ENCODE measurements at places on chromosomes 1 and 21.

GRCh38 chr1:190849346-190849745 is 371.7 kb upstream of the BRINP3 start:
- DNase-seq: no peak

- no peak for DNase-seq
Measured at GRCh38 chr21:15022608-15023261, 42.1 kb downstream of the NRIP1 start.

DNA sequence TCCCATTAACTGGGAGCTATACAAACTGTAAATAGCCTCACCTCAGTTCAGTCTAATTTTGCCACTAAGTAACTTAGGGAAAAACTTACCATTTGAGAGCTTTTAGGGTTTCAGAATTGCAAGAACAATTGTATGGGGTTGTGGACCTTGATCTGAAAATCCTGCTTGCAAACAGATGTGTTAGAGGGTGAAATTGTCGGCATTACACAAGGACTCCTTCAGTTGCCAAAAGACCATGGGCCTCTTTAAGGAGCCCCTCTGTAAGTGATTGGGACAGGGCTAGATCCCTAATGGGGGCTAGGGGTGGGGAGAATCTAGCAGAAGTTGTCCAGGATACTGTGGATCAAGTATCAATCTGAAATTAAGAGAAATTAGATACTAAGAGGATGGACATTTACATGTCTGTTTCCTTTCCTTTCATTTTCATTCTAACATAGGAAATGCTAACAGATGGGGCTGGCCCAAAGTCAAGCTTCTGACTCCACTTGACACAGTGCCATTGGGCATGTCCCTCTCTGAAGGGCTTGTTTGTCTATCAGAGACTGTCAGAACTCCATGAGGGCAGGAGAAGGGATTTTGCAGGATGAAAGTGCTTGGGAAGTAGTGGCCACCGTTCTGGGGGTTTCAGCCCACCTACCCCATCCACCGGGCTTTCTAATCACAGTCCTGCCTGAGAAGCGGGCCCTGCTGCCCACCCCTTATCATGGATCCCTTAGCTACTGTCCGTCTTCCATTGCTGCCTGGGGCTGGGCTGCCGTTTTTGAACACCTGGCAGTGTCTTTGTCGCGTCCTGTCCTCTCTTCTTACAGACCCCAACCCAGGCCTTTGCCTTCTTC is 54.7 kb downstream of the STUM start:
- no peak for DNase-seq

GRCh38 chr1:163071405-163072255 is 2.5 kb downstream of the RGS4 start:
- DNase-seq: peak; percentile 87

DNA sequence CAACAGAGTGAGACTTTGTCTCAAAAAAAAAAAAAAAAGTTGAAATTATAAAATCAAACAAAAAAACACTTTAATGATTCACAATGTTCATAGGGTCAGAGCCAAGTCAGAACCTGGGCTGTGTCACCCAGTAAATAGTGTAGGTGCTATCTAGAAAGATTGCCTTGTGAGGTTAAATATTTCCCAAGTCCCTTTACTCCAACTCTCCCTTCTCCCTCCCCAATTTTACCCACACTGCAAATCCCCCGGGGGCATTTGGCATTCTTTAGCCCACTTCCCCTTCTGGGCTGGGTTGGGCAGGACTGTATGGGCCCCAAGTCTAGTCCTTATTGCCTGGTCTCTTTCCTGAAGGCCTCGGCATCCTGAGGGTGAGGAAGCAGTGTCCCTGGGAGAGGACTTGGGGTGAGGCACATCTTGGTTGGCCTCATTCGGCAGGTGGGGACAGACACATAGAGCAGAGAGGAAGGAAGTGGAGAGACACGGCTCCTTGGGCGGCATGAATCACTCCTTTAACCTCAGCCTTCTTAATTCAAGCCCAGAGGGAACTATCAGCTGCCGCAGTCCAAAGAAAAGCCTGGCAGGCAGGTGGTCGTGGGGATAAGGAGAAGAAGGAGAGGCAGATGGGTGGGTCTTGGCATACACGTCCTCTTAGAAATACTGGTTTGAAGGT is 8.2 kb downstream of the ADORA1 start:
- no peak for DNase-seq

DNA sequence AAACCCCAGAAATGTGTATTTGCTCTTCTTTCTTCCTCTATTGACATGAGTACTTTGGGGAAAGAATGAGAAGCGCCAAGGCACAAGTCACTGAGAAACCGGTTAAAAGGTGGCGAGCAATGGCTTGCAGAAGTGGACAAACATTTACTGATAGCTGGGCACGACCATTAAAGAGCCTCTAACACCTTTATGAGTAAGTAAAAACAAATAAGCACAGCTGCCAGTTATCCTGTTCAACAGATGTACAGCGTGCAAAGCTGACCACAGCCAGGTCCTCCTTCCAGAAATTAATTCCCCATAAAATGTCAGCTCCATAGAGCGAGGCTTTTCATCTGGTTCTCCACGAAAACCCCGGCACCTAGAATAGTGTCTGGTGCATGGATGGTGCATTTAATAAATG is 72.7 kb downstream of the CAPZB start:
- DNase-seq: no peak

DNA sequence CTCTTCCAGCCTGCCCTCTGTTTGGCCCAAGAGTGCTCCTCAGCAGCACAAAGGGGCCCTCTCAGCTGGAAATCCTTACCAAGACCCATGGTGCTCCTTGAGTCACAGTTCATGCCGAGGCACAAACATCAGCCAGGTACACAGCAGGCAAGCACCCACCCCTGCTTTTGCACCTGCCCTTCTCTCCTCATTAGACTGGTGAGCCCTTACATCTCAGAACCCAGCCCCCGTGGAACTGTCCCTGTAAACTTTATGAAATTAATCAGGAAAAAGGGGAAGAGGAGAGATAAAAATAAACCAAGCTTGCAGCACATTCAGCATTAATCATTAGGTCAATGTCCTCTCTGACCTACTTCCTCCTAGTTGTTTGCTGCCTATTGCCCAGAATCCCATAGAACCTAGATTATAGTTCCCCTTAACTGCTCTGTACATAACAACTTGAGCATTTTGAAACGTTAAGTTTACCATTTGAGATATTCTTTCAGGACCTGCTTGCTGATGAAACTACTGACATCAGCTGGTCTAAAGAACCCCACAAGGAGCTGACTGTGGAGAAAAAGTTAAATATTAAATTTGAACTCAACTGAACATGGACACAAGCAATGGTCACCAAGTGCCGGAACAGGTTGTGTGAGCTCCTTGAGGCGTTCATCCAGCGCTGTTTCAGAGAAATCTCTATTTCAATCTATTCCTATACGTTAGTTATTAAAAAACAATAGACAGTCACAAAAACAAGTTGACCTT is 738.4 kb downstream of the MATN1 start:
- peak; percentile 47 for DNase-seq

- no peak for DNase-seq
Measured at GRCh38 chr21:44942566-44942965, 2.7 kb downstream of the SLX9 start.

DNA sequence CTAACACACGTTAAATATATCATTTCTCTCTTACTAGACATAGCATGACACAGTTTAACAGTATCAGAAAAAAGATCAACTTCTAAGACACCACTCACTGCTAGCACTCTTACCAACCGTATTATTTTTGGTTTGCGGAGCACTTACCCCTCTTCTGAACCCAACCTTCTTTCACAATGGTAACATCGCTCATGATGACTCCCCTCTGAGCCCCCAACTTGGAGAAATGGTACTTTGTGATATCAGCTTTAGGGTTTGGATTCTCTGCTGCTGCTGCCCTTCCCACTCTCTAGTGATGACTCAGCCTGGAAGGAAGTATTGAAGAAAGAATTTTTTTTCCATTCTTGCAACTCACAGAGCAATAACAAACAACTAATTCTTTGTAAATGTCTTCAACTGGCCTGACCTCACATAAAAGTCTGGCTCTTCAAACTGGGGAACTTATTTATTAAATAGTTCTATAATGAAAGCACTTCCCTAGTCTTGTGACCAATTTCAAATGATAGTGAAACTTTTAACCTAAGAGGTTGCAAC is 7.0 kb downstream of the AKT3 start:
- DNase-seq: no peak

DNA sequence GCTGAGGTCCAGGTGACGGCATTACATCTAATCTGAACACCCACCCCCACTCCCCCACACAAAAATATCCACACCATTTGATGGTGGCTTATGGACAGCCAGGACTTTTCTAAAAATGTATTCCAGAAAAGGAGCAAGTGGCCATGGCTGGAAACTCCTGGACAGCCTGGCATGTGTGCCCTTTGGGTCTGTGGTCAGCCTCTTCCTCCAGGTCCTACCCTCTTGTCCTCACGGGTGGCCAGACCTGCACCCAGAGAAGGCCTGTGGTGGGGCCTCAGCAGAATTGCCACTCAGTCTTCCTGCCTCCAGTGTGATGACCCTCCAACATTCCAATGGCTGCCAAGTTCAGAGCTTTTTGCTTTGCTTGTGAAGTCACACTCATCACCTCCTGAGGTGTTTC is 600.6 kb downstream of the AJAP1 start:
- peak; percentile 29 for DNase-seq

GRCh38 chr1:81179242-81179641 is 621.5 kb upstream of the ADGRL2 start:
- DNase-seq: no peak

GRCh38 chr1:223684488-223684792 is 18.9 kb upstream of the CAPN8 start:
- DNase-seq: no peak

GRCh38 chr1:221993444-221993948 is 251.6 kb upstream of the DUSP10 start:
- DNase-seq: no peak

DNA sequence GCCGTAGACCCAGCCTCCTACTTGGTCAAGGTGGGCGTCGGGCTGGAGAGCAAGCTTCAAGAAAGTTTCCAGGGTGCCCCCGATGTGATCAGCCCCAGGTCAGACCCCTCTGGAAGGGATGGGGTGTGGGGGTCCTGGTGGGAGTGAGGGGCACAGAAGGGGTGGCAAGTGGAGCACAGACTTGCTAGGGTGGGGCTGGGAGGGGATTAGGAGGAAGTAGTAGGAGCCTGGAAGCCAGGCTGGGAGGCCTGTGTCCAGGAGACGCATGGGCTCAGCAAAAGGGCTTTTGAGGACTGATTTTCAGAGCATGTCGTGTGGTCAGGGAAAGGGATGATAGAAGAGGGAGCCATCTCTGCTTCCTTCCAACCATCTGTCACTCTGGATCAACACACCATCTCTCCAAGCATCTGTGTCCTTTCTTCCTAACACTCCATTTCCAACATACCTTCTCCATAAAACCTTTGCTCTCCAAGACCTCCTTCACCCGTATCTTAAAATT is 8.5 kb downstream of the TRIM46 start:
- DNase-seq: no peak

DNA sequence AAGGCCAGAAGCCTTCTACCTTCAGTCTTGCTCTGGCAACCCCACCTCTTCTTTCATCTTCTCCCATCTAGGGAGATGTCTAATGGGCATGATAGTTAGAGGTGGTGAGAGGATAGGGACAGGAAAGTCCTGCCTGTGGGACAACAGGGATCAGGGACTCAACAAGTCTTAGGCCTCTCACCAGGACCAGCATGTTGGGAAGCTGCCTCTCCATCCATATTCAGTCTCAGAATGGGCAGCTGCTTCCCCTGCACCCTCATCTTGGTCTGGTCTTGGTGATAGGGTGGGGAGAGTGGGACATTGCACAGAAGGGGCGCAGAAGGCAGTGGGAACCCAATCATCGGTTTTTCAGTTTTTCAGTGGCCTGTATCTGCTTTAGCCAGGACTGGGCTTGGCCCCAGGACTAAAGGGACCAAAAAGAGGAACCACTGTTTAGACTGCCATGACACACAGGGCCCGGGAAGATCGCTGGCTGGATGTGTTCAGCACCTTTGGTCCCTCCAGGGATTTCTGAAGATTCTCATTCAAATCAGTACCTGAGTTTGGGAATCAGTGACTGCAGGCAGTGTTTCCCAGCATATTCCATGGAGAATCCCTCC is 12.7 kb downstream of the RHEX start:
- DNase-seq: peak; percentile 32

DNA sequence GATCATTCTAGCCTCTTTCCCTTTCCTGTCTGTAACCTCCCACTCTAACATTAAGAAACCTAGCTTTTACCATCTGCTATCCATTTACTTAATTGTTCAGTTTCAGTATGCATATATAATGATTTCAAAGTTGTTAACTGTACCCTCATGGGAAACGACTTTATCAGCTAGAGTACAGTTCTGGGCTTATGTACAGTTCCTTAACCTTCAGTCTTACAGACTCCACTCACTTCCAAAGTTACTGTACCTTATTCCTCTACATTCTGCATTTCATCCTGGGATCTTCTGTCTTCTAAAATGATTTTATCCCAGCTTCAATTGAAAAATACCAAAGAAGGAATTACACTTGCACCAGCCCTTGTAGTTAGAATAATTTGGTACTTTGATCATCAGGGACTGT is 108.7 kb upstream of the KCNE2 start:
- DNase-seq: no peak

DNA sequence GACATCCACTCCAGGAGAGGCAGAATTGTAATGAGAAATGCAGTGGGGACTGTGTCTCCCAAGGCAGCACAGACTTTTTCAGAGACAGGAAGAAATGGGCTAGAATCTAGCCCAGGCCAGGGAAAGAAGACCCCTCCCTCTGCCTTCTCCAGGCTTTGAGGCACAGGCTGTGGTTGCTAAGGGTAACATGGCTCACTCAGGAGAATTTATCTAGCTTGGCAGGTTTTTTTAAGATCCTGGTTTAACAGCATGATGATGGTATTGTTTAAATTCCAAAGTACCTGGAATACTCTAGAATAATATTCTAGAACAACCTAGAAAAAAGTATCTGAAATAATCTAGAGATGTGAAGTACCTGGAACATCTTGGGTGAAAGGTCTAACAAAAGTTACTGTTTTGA is 125.6 kb downstream of the URB2 start:
- DNase-seq: no peak

GRCh38 chr1:54854381-54855020 is 32.5 kb downstream of the DHCR24 start:
- DNase-seq: no peak

DNA sequence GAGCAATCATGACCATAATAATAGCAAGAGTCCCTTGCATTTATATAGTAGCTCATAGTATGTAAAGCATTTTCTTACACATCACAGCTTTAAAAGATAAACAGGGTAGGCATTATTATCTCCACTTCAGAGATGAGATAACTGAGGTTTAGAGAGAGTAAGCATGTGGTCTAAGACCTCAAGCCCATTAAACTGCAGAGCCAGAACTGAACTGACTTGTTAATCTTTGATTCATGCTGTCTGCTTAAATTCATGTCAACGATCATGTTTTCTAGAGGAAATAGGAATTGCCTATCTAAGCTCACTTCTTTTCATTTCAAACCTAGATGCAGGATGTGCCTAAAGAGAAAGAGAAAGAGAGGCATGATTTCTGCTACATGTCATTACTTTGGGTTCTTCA is 524.8 kb downstream of the PTPRC start:
- no peak for DNase-seq

- no peak for DNase-seq
Measured at GRCh38 chr21:36738489-36739126, 39.7 kb downstream of the SIM2 start.

GRCh38 chr21:17045214-17045853 is 467.5 kb upstream of the CXADR start:
- DNase-seq: no peak

GRCh38 chr1:113452921-113453770 is 62.8 kb downstream of the MAGI3 start:
- no peak for DNase-seq

GRCh38 chr1:220579317-220579716 is 51.4 kb downstream of the MARK1 start:
- no peak for DNase-seq
